Right cardiac atrium (tissue), 5 donors: ENCODE measurements at places on chromosomes 11 and 22. TPM values are rescaled to one million over a fixed set of nuclear protein-coding genes. Genes with fewer than 3 reads are reported as not detected.

Gene SMIM35
- not detected for total RNA-seq

Gene PIWIL4
- total RNA-seq: 3.5 TPM

Gene TPBGL
- 0.09 TPM for total RNA-seq

Gene SLC22A6
- total RNA-seq: not detected

Gene PHLDB1
- 136 TPM for total RNA-seq

Gene FOLH1
- total RNA-seq: 0.34 TPM

Gene APOL5
- not detected for total RNA-seq
